ENCODE measurements at places on chromosomes 6 and 20.

GRCh38 chr6:4879741-4880275 lies 103.6 kb downstream of the CDYL start:
- no peak for DNase-seq

DNA sequence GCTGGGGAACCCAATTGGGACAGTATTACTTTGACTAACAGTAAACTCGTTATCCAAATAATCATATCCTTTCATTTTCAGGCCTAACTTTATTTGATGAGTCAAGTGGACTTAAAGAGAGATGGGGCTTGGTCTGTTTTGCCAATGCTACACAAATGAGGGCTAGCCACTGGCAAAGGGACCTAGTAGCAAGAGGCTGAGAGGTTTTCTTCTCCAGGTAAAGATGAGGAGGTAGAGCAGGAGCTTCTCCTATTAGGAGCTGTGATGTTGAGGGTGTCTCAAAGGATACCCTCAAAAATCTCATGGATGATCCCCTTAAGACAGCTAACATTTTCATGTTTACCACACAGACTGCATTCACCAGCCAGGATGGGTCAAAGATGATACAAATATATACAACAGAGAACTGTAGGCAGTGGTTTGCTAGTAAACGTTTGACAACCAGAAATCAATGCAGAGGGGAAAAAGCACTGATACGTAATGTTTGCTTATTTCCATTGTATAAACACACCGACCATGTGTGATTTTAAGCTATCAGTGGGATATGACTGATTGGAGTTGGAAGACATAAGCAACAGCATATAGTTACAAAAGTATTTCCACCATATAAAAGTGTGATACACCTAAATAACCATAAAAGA lies 153.3 kb downstream of the IBTK start:
- no peak for DNase-seq

DNA sequence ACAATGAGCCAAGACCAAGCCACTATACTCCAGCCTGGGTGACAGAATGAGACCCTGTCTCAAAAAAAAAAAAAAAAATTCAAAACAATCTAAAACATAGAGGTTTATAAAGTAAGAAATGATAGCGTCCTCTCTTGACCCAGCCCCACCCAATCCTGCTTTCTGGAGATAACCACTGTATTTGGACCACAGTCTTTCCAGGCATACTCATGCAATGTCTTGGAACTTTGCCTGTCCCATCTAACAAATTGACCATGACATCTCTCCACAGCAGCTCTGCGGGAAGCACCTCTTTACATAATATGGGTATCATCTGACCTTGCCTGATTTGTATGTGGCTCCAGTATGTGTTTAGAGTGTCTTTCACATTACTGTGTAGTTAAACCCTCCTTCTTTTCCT lies 9.1 kb upstream of the SHLD1 start:
- DNase-seq: no peak

GRCh38 chr20:8133851-8134451 lies 1.9 kb downstream of the PLCB1 start:
- DNase-seq: no peak

GRCh38 chr20:56032251-56032650 lies 26.9 kb upstream of the CBLN4 start:
- no peak for DNase-seq

Data from urothelium cell line (cell line).